Thoracic aorta (tissue), 2 donors: ENCODE measurements at places on chromosomes 3 and 15. TPM values are rescaled to one million over a fixed set of nuclear protein-coding genes. Genes with fewer than 3 reads are reported as not detected.

Gene MNS1
- total RNA-seq: 2.3 TPM

DNA sequence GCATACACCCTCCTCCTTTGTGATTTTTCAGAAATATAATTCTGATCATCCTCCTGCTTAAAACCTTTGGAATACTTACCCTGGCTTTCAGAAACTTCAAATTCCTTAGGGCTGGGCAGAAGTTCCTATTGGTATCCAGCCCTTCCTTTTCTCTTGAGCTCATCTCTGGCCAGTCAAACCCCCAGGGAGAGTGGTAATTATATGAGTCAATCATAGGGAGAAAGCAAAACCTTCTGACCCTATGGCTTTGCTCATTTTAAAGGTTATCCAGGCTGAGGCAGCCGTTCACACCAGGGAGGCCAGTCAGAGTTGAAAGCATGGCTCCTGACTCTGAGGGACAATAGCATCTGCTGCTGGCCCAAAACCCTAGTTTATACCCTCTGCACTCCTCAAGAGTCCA, 23.9 kb upstream of the CTNNB1 start:
- DNase-seq: no peak

DNA sequence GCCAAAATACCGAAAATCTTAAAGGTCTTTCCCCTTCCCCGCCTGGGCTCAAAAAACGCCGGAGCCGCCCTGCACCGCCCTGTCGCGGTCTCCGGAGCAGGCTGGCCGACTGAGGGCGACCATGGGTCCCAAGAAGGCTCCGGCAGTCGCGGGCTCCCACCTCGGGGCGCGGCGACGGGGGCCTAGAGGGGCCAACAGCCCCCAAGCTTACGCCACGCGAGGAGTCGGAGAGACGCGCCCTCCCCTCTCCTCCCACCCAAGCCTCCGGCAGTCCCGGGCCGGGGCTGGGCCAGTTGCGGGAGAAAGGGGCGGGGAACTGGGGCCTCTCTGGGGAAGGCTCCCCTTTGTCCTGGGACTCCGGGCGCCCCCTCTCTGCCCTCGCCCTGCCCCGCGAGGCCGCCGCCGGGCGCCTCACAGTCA, 69.2 kb downstream of the GOLGA8B start:
- DNase-seq: no peak

DNA sequence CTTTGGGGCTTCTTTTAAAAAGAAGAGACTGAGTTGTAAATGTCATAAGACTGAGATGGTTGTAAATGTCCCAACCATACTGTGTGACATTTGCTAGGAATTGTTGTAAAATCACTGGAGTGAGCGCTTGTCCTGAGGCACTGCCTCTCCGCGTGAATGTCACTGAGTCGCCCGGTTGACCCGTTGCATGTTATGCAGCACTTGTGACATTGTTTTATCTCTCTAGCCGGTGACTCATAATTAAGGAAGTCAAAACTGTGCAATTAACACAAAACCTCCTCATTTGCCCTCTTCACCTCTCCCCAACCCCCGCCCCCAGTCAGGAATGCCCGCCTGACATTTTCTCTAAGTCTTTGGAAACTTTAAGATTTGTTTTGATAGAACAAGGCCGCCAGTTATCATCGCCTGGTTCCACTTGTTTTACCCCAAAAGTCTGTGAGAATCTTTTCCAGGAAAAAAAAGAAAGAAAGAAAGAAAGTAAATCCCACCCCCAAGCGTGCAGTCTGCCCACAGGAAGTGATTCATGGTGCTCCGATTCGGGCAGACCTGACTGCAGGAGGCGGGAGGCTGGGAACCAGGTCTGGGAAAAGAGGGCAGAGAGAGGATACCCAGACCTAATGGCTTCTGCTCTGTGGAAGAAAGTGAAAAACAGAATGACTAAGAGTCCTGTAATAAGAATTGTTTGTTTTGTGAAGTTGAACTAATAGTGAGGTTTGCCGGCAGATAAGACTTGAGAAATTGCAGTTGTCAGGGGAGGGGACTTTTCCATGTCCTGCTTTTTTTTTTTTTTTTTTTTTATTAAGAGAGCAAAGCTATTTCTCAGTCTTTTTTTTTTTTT, 84.8 kb downstream of the SMAD3 start:
- DNase-seq: peak; percentile 63

Gene MYRIP
- 5.1 TPM for total RNA-seq

- DNase-seq: no peak
These were observed 7.5 kb downstream of the SETD2 start for GRCh38 chr3:47156396-47156795.

GRCh38 chr3:191388823-191389222, 58.5 kb upstream of the UTS2B start:
- no peak for DNase-seq

DNA sequence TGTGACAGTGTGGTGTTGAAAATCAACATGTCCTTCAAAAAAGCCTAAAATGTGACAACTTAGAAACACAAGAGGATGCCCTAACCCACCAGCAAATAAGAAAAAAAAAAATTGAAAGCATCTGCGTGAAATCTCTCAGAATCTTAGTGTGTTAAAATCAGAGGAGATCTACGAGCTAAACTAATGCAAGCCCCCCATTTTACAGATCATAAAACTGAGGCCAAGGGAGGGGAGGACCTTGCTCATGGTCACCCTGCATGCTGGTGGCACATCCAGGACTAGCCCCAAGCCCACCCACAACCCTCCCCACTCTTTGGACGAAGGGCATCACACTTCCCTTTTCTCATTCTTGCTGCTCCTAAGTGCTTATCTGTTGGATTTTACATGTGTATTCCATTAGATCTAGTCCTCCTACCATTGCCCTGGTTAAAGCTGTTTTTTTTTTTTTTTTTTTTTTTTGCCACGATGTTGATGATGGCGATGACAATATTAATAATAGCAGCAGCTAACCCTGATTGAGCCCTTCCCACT, 29.1 kb upstream of the NOX5 start:
- no peak for DNase-seq
